Stimulated activated CD4-positive, alpha-beta T cell treated with anti-CD3 and anti-CD28 coated beads, Interleukin-12 subunit alpha, Interleukin-12 subunit beta, amount 100 ng/mL, for 48 hours (primary cell): ENCODE measurements at places on chromosomes 4 and X.

DNA sequence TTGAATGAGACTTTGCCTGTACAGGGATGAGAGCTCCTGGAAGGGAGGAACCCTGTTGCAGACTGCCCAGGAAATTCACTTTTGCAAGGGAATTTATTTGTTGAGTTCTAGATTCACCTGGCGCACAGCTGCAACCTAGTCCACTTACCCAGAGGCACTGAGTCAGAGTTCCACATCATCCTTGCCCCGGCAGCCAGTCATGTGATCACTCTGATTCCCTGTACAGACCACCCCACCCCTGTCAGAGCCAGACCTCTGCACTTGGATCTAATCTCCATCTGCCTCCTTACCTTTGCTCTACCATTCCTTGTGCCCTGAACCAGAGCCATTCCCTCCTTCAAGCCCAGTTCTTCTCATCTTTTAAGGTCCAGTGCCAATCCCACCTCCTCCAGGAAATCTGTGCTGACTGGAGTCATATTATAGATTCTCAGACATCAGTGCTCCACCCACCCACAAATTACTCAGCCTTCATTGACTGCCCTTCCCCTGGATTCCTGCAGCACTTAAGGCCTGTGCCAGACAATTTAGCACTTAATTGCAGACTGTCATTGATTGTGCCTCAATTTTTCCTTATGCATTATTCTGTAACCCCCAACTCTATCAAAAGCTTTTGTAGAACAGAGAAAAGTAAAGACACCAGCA is 84.1 kb upstream of the MAGEA4 start:
- DNase-seq = no peak

DNA sequence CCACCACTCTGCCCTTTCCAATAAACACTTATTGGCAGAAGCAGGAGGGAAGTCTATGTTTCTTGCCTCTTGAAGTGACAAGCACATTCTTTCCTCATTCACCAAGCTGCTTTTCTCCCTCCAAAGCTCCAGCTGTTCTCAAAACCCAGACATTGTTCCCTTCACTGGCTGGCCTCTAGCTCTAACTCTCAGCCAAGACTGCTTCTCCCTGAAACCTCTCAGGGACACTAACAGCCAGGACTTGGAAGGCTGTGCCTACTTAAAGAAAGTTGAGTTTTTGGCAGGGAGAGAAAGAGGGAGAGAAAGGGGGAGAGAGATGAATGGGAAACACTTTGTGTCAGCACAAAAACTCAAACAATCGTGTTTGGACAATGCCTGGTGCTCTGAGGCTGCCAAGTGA is 99.5 kb downstream of the COX18 start:
- DNase-seq = no peak

GRCh38 chr4:142817442-142817841 is 28.7 kb downstream of the INPP4B start:
- DNase-seq = peak; percentile 47

- no peak for DNase-seq
Measured at GRCh38 chrX:113947548-113947947, 636.3 kb upstream of the HTR2C start.

GRCh38 chr4:33062155-33062806 is 2342.1 kb downstream of the PCDH7 start:
- no peak for DNase-seq

DNA sequence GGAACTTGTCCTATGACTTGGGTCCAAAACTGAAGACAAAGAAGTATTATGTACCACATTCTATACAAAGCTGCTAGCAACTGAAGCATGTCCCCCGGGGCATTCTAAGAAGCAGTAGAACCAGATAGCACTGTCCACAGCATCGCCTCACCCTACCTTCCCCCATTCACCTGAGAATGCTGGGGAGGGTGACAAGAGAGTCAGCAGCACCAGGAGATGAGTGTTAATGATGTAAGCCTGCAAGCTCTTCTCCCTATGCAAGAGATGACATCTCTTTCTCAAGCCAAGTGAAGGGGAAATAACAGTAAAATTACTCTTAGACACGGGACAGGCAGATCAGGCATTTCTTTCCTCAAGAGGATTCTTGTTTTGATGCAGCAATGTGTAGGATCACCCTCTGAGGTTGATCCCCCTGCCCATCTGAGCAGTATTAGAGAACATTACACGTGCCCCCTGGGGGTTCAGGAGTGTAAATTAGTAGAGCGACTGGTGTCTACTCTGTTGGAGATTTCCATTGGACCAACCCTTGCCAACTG is 13.9 kb upstream of the TLR1 start:
- DNase-seq = no peak

DNA sequence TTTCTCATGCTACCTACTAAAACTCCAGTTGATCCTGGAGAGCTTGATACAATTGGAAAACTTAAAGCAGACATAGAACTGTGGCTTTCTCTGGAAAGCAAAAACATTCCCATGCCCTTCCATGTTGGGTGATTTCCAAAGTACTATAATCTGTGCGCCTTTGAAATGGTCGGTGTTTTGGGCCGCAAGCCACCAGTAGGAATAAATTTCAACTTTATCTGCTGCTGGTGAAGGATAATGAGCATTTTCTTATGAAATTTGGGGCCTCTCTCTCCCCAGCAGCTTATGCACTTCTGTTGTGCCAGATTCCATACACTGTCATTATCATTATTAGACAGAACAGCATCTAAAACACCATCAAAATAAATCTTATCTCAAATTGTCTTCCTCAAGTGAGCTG is 366.7 kb upstream of the RPS6KA3 start:
- DNase-seq = no peak

DNA sequence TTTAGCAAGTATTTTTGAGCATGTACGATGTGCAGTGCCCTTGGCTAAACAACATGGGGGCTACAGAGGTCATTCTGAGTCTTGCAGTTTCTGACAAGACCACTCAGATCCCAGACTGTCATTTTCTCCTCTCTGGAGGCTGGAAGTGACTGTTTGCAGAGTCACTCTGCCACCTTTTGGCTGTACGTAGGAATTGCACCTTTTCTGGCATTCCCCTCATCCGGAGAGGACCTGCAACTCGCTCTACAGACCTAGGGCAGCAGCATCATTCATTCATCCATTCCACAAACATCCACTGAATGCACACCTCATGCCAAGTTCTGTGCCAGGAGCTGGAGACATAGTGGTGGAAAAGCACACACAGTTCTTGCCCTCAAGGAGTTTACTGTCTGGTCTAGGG is 160.4 kb upstream of the GPR101 start:
- DNase-seq = no peak

DNA sequence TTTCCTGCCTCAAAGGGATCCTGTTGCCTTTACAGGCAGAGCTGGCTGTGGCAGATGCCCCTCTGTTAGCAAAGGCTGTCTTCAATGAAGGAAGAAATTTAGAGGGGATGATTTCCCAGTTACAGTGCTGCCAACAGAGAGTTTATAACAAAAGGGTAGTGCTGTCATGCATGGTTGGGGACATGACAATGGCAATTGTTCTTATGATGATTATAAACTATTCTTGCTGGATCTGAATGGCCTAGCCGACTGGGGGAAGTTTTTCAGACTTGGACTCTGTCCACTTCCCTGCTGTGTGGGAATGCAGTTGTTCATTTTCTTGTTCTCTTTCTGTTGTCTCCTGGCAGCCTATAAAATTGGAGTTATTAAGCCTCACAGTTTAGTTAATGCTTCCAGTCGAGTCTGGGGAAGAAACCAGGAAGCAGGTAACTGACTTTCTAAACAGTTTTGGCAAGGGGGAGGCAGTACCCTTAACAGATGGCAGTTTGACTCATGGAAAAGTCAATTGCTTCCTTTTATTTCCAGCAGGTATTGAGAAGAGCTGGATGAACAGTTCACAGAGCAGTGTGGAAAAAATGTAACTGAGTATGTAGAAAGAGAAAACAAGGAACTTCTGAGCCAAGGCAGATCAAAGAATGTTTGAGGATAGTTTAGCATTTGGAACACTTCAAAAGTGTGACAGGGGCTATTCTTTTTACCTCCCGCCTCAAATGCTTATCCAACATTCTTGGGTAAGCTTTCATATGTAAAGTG is 582.6 kb downstream of the RAPGEF2 start:
- no peak for DNase-seq

DNA sequence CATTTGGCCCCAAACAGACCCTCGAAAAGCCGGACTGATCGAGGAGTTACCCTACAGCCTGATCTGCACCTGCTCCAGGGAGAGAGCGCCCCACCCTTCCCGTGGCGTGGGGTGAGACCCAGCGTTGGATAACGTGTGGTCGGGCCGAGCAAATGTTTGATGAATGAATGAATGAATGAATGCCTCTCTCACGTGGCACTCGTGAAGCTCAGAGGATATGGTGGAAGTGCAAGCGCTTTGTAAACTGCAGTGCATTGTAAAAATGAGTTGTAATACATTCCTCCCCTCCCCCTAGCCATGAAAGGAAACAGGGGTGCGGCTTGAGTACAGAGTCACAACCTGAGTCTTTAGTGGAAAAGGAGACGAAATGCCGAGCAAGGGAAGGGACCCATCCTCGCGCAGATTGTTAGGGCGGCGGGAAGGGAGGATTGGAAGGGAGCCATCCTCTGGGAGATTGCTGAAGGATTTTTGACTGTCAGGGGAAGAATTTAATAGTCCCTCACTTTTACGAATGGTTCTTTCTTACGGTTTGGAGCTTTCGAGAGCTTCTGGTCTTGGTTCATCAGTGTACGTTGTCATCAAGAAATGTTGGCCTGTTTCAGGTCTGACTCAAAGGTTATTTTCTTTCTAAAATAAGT is 772 bp upstream of the FBXW7 start:
- DNase-seq = no peak

DNA sequence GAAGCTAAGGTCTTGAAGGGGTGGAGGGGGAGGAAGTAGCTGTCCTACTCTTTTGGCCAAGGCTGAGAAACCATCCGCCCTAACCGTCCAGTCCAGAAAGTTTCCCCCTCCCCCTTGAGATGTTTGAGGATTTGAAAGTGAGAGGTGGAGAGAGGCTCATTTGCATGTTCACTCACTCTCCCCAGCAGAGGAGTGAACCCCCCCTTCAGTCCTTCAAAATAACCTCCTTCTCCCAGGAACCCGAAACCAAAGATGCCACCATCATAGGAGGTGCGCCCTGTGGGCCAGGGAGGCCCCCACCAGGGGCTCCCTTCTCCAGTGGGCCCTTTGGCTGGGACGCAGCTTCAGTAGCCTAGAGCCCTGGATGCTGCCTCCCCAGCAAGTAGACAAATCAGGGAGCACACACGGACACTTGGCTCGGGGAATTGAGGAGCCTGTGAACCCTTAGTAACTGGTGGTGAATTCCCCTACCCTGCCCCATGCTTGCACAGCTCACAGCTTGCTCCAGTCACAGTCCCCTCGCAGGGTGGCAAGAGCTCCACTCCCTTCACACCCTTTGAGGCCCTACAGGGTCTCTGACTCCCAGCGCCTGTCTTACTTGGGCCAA is 25.6 kb downstream of the ELF4 start:
- DNase-seq = no peak

DNA sequence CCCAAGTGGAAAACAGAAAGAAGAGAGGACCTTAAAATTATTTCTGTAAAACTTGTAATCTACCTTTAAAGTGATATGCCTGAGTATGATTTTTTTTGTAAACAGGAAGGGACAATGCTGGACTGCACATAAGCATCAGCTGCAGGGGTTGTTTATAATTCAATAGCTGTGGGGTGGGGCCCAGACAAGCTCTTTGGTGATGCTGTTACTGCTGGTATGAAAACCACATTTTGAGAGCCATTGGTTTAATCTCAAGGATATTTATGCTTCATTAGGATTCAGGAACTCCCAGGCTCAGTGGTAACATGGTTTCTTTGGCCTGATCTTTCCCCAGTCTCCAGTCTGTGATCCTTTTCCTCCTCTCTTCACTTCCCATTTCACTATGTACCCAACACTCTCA is 34.3 kb upstream of the GRPR start:
- DNase-seq = no peak

DNA sequence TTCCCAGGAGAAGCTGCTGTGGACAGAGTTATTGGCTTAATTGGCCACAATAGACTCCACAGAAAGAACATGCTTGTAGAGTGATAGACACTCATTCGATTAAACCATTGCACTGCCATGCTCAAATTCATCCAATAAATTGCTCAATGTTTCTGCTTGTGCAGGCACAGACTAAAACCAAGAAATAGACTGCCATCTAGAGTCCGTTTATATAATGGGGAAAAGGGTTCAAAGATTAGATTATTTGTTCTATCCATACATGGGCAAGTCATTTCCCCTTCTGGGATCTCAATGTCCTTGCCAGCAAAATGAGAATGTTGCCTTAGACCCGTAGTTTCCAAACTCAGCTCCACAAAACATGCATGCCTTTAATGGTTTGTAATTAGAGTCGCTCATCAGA is 8.7 kb downstream of the SMIM10 start:
- DNase-seq = no peak
